ENCODE measurements at places on chromosomes 16 and 17. TPM values are rescaled to one million over a fixed set of nuclear protein-coding genes. Genes with fewer than 3 reads are reported as not detected.

The XAF1 gene
- 20.8 TPM for total RNA-seq

The PLLP gene
- 2.8 TPM for total RNA-seq

The SDF2 gene
- total RNA-seq, result 38.9 TPM

The SOCS1 gene
- 6.7 TPM for total RNA-seq

DNA sequence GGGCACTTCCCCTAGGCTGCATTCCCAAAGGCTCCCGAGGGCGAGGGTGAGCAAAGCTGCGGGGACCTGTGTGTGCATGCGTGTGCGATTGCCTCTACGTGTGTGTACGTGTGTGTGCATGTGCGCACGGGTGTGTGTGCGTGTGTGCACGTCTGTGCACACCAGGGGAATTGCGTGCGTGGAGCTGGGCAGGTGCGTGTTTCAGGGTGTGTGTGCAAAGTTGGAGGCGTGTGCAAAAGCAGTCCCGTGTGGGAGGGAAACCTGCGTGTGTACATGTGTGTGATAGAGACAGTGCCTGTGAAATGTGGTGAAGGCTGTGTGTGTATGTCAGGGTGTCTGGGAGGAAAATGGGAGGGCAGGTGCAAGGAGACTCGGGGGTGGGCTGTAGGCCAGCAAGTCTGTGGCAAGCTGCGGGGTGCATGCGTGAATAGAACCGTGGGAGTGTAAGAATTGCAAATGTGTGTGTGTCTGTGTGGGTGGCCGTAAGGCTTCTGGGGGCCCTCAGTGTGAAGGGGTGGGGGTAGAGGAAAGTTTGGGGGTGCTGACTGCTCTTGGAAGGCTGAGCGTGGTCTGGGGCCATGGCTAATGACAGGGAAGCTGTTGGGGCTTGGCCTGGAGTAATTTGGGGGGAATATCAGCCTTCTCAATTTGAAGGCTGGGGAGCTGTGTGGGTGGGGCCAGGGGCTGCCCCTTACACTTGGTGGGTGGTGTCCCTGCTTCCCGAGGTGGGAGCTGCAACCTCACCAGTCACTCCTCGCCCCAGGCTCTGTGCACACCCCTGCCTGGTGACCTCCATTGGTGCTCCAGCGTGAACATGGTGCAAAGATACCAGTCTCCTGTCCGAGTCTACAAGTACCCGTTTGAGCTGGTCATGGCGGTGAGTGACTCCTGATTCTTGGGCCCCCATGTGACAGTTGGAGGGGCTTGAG is 644 bp downstream of the SEC14L5 start:
- peak overlapping the region; percentile 49 for H3K4me3 ChIP-seq
- peaks cover 28% of the 10 kb centered on the region for H3K27me3 ChIP-seq

DNA sequence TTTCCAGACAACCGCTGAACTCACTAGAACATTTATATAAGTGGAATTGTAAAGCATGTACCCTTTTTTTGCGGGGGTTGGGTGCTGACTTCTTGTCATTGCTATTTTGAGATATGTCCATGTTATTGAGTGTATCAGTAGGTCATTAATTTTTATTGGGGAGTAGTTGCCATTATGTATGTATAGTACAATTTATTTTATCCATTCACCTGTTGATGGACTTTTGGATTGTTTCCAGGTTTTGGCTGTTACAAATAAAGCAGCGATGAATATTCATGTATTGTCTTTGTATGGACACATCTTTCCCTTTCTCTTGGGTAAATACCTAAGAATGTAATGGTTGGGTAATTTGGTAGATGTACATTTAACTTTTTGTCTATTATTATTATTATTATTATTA is 12.7 kb downstream of the NFATC3 start:
- no peak for DNase-seq
- no peaks in the 10 kb centered on the region for H3K4me1 ChIP-seq
- H3K27me3 ChIP-seq, result no peaks in the 10 kb centered on the region
- H3K27ac ChIP-seq, result no peak overlapping the region

- H3K4me3 ChIP-seq, result no peak overlapping the region
- H3K27me3 ChIP-seq, result no peaks in the 10 kb centered on the region
These were observed 1.1 kb downstream of the ST6GALNAC2 start for GRCh38 chr17:76584427-76585032.

GRCh38 chr16:89765292-89765830 is 44.0 kb downstream of the ZNF276 start:
- H3K4me1 ChIP-seq, result no peaks in the 10 kb centered on the region
- H3K27me3 ChIP-seq, result no peaks in the 10 kb centered on the region
- H3K27ac ChIP-seq, result no peak overlapping the region
- 0 out of 2 replicates have a peak, but pooled peaks cover 11% of the 10 kb centered on the region for H3K36me3 ChIP-seq
- no peak overlapping the region for H3K4me3 ChIP-seq
- DNase-seq, result no peak

DNA sequence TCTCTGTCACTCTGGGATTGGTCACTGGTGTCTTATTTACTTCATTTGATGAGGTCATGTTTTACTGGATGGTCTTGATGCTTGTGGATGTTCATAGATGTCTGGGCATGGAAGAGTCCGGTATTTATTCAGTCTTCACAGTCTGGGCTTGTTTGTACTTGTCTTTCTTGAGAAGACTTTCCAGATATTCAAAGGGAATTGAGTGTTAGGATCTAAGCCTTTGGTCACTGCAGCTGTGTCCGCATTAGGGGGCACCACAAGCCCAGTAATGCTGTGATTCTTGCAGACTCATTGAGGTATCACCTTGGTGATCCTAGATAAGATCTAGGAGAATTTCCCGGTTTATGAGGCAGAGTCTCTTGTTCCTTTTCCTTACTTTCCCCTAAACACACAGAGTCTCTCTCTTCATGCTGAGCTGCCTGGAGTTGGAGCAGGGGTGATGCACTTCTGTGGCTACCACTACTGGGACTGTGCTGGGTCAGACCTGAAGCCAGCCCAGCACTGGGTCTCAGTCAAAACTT is 214.7 kb downstream of the SPECC1 start:
- no peak overlapping the region for H3K4me3 ChIP-seq
- H3K27ac ChIP-seq, result no peak overlapping the region
- no peak for DNase-seq

- no peak for DNase-seq
- H3K4me1 ChIP-seq, result peaks cover 50% of the 10 kb centered on the region
- no peaks in the 10 kb centered on the region for H3K36me3 ChIP-seq
- 0 out of 2 replicates have a peak overlapping the region, but pooled peaks have one; percentile 93 for H3K27ac ChIP-seq
- H3K4me3 ChIP-seq, result no peak overlapping the region
These were observed 23.7 kb upstream of the CYLD start for GRCh38 chr16:50718061-50718760.

DNA sequence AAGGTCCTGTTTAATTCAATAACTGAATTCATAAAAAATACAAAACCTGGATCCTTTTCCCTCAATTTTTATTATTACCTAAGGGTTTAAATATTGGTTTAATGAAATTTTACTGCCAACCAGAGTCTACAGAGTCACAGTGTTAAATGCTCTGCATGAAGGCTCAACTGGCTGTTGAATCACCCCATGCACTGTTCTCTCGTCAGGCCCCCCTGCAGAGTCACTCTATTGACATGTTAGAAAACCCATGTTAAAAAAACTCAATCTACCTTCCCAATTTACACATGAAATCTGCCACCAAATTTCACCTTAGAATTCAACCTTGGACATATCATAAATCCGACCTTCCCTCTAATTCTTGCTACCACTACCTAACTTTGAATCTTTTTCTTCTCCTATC is 43.3 kb upstream of the ULK2 start:
- H3K4me1 ChIP-seq, result no peaks in the 10 kb centered on the region
- H3K27me3 ChIP-seq, result no peaks in the 10 kb centered on the region
- H3K4me3 ChIP-seq, result no peak overlapping the region
- no peak for DNase-seq
- H3K27ac ChIP-seq, result no peak overlapping the region
- peaks cover 47% of the 10 kb centered on the region for H3K36me3 ChIP-seq

GRCh38 chr17:73823684-73824083 is 179.4 kb upstream of the SDK2 start:
- no peak overlapping the region for H3K27ac ChIP-seq
- no peak overlapping the region for H3K4me3 ChIP-seq
- no peaks in the 10 kb centered on the region for H3K4me1 ChIP-seq

- DNase-seq, result no peak
- peaks cover 32% of the 10 kb centered on the region for H3K27me3 ChIP-seq
- no peak overlapping the region for H3K27ac ChIP-seq
- no peak overlapping the region for H3K4me3 ChIP-seq
These were observed 199.9 kb downstream of the MAF start for GRCh38 chr16:79400462-79401149.

GRCh38 chr17:72560303-72561247 is 439.8 kb downstream of the SOX9 start:
- H3K4me3 ChIP-seq, result no peak overlapping the region
- H3K27me3 ChIP-seq, result no peaks in the 10 kb centered on the region
- no peaks in the 10 kb centered on the region for H3K36me3 ChIP-seq
- DNase-seq, result peak; percentile 46
- H3K27ac ChIP-seq, result no peak overlapping the region

GRCh38 chr17:17206124-17206912 is at the start of gene PLD6:
Gene PLD6, minus strand, starts transcription at chr17:17206333. Its CDS starts 47 bp downstream, at chr17:17206286.
- peaks cover 14% of the 10 kb centered on the region for H3K4me1 ChIP-seq

- H3K4me1 ChIP-seq, result peaks cover 16% of the 10 kb centered on the region
- H3K4me3 ChIP-seq, result peak overlapping the region; percentile 75
- H3K27me3 ChIP-seq, result no peaks in the 10 kb centered on the region
- DNase-seq, result no peak
- H3K27ac ChIP-seq, result peak overlapping the region; percentile 85
These were observed 159.4 kb upstream of the ZNF267 start for GRCh38 chr16:31713945-31714902.

DNA sequence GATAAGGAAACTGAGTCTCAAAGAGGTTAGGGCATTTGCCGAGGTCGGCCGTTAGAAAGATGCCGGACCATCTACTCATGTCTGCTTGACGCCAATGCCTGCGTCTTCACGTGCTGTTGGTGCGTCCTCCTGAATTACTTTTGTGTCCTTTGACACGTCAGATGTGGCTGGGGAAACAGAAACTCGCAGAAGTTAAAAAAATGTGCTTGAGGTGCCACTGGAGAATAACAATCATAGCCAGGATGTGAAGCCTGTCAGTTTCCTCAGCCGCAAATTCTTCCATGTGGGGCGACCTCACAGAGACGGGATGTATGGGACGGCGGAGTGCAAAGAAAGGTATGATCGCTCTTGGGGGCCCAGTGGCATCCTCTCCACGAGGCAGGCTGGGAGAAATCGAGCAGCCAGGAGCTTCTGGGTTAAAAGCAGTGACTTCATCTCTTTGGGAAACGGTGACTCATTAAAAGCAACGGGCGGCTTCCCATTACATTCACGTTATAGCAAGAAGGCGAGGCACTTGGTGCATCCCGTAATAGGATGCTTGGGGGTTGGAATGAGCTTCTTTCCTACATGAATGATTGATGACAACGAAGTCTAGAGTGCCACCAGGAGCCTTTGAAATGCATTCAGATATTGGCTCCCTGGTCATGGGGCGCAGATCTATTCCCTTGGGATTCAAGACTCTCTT is 67.8 kb downstream of the BMERB1 start:
- H3K27ac ChIP-seq, result peak overlapping the region; percentile 13
- peaks cover 23% of the 10 kb centered on the region for H3K4me1 ChIP-seq
- no peaks in the 10 kb centered on the region for H3K27me3 ChIP-seq
- H3K4me3 ChIP-seq, result peak overlapping the region; percentile 20

- H3K36me3 ChIP-seq, result no peaks in the 10 kb centered on the region
- no peaks in the 10 kb centered on the region for H3K4me1 ChIP-seq
- H3K4me3 ChIP-seq, result no peak overlapping the region
These were observed 504.3 kb downstream of the XYLT1 start for GRCh38 chr16:16966439-16966838.

Data from PC-9 (cell line).